ENCODE measurements at places on chromosomes 3 and 15.
A peak's percentile ranks its signal among the peaks of the same experiment; 100 is the strongest.

GRCh38 chr3:139771331-139771730, 93.6 kb upstream of the NMNAT3 start:
- no peak for DNase-seq

- no peak for DNase-seq
These were observed 59.1 kb downstream of the SMAD6 start for GRCh38 chr15:66760968-66761725.

- DNase-seq: no peak
These were observed 799.9 kb downstream of the AGBL1 start for GRCh38 chr15:86879250-86880229.

GRCh38 chr3:94607778-94608177, 544.9 kb downstream of the NSUN3 start:
- DNase-seq: no peak

GRCh38 chr3:72791161-72791560, 57.1 kb downstream of the SHQ1 start:
- no peak for DNase-seq

GRCh38 chr3:62193586-62194345, 179.6 kb downstream of the FEZF2 start:
- DNase-seq: no peak

DNA sequence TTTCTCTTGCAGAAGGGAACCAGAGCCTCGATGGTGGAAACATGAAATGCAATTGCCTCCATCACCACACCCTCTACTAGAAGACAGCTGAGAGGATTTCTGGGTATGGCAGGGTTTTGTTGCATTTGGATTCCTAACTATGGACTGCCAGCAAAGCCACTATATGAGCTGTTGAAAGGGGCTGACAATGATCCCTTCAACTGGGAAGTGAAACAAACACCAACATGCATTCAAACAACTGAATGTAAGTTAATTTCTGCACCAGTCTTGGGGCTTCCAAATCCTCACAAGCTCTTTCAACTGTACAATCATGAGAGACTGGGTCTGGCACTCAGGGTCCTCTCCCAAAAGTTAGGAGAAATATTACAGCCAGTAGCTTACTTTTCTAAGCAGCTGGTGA, 116.7 kb upstream of the PLCL2 start:
- no peak for DNase-seq

DNA sequence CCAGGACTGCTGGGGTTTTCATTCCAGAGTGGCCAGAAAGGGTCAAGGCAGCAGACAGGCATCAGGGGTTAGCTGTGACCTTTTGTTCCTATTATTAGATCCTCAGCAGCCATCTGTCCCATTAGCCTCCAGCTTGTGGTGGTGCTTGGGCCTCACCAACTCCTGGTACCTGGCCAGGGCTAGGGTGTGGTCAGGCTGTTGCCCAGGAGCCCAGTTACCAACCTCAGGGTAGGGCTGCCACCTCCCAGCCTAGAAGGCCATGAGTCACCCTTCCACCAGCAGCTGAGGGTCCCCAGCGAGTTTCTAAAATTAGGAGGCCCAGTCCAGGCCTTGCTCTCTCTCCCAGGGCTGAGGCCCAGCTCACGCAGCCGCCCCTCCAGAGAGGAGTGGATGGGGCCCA, 12.2 kb downstream of the TMEM43 start:
- DNase-seq: no peak

- no peak for DNase-seq
These were observed 264.3 kb upstream of the LRTM1 start for GRCh38 chr3:55191911-55192775.

DNA sequence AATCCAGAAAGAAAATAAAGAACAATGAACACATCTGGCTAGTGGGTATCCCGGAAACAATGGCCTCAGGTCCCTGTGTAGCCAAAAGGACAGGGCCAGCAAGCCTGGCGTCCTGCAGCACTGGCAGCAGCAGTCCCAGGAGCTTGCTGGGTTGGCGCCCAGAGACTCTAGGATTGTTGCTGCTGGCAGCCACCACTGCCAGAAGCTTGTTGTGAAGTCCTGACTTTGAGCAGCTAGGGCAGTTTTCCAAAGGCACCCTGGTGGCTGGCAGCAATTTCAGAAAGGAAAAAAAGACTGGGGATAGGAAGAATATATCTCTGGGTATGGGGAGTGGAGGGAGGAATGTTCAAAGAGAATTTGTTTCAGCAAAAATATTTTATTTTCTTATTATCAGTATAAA, 11.3 kb downstream of the SHQ1 start:
- DNase-seq: peak; percentile 77

Data from nucleus accumbens (tissue), 56 donors.